ENCODE measurements at places on chromosomes 7 and 10. TPM values are rescaled to one million over a fixed set of nuclear protein-coding genes. Genes with fewer than 3 reads are reported as not detected.

The ATXN7L1 gene
- 7.5 TPM for total RNA-seq

The KCP gene
- total RNA-seq: not detected

The OPN1SW gene
- not detected for total RNA-seq

The GCK gene
- 0.19 TPM for total RNA-seq

The CYP3A4 gene
- not detected for total RNA-seq

The PDIA4 gene
- 379 TPM for total RNA-seq

The C10orf53 gene
- not detected for total RNA-seq

The CLDN15 gene
- total RNA-seq: 3.3 TPM

The NME8 gene
- not detected for total RNA-seq

The MYH16 gene
- 0.33 TPM for total RNA-seq

The GAD2 gene
- not detected for total RNA-seq

The SPDYE16 gene
- not detected for total RNA-seq

The IDI2 gene
- total RNA-seq: not detected

The SPDYE5 gene
- total RNA-seq: not detected

The FBXO24 gene
- 0.19 TPM for total RNA-seq

The GALNT17 gene
- total RNA-seq: not detected

The NAT16 gene
- total RNA-seq: not detected

The SEMA3A gene
- 23.2 TPM for total RNA-seq

The C10orf105 gene
- total RNA-seq: under 0.01 TPM

The PPP1R3C gene
- 0.65 TPM for total RNA-seq

The LSM5 gene
- 27.3 TPM for total RNA-seq

The OR6V1 gene
- total RNA-seq: not detected

The TRIL gene
- 4.2 TPM for total RNA-seq

The MRC1 gene
- 0.38 TPM for total RNA-seq

The STAG3 gene
- 2.0 TPM for total RNA-seq

The C10orf95 gene
- not detected for total RNA-seq

The SLC39A12 gene
- not detected for total RNA-seq

The LIPN gene
- not detected for total RNA-seq

The SLC13A1 gene
- total RNA-seq: not detected

The ERLIN1 gene
- total RNA-seq: 39.9 TPM

The INA gene
- total RNA-seq: 0.33 TPM

The P4HA1 gene
- total RNA-seq: 82.1 TPM

The ADAM12 gene
- 0.65 TPM for total RNA-seq

The PRPF18 gene
- 25.8 TPM for total RNA-seq

The SLC26A3 gene
- total RNA-seq: not detected

The PRKG1 gene
- 2.0 TPM for total RNA-seq

The LIPF gene
- total RNA-seq: not detected

The NXPH1 gene
- total RNA-seq: not detected

The SPDYE1 gene
- not detected for total RNA-seq

The OGA gene
- total RNA-seq: 92.7 TPM

The RINT1 gene
- 17.3 TPM for total RNA-seq

The UTF1 gene
- total RNA-seq: not detected
